ENCODE measurements at places on chromosomes 2 and 18. TPM values are rescaled to one million over a fixed set of nuclear protein-coding genes. Genes with fewer than 3 reads are reported as not detected.

DNA sequence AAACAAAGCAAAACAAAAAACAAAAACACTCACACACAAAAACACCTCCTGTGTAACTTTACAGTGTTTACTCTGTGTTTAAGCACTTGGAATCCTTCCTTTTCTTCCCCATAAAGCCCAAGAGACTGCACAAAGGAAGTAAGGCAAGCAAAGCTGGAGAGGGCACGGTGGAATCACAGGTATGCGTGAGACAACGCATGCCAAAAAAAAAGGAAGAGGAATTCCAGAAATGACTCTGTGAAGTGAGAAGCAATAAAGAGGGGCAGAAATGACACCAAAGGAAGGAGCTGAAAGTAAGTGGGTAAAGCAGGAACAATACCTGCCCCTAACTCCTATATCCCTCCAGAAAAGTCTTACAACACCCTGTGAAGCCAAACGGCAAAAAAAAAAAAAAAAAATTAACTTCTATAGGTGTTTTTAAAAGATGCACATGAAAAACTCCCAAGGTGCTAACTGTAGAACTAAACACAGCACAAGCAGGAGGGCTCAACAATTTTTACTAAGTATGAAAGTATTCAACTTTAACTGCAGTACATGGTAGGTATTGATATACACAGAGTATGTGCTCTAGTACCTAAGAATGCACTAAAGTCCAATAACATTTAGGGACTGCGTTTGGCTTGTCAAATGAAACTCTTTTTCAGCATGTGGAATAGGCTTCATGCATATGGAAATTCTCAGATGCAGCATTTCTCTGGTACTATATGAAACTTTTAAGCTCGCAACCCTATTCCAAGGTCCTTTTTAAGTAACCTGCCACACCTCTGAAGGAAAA lies 9.1 kb downstream of the RND3 start:
- peak; percentile 22 for DNase-seq

GRCh38 chr2:172080641-172081220 lies 4.6 kb upstream of the DLX1 start:
- DNase-seq = no peak

DNA sequence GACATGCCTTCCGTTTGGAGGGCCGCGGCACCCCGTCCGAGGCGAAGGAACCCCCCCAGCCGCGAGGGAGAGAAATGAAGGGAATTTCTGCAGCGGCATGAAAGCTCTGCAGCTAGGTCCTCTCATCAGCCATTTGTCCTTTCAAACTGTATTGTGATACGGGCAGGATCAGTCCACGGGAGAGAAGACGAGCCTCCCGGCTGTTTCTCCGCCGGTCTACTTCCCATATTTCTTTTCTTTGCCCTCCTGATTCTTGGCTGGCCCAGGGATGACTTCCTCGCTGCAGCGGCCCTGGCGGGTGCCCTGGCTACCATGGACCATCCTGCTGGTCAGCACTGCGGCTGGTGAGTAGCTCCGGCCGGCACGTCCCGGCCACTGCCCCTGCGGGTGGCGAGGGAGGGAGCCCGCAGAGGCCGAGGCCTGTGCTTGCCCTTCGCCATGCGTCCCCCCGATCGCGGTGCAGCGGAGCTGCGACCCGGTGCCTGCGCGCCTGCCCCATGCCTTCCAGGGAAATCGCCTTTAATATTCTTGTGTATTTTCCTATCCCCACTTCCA lies 1.2 kb downstream of the BMPR2 start:
- DNase-seq = peak; percentile 18

GRCh38 chr2:180652794-180653193 lies 327.6 kb upstream of the UBE2E3 start:
- no peak for DNase-seq

- DNase-seq = no peak
Measured at GRCh38 chr2:233178994-233179847, 72.3 kb upstream of the ATG16L1 start.

DNA sequence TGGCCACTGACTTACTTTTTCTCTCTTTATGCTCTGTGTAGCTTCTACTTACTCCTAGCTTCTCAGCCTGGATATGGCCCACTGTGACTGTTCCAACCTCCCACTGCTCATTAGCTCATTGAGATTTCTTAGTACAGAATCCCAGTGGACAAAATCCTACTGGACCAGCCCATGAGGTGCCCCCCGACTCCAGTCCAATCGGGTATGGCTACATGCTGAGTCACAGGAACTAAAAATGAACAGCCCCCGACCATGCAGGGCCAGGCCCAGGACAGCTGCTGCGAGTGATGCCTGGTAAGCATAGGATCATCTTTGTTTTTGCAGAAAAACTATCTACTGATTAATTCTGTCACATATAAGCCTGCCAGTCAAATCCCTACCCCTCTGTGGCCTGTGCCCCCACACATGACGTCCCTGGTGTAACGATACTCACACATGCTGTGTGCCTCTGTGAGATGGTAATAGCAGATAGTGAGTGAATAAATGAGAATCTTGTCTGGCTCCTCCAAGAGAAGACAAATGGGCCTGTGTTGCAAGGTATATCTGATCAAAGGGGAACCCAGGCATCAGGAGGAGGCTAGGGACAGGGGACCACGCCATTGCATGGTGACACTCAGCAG lies 85.9 kb upstream of the KLF7 start:
- no peak for DNase-seq

- DNase-seq = no peak
Measured at GRCh38 chr2:46874236-46874929, 41.2 kb downstream of the MCFD2 start.

DNA sequence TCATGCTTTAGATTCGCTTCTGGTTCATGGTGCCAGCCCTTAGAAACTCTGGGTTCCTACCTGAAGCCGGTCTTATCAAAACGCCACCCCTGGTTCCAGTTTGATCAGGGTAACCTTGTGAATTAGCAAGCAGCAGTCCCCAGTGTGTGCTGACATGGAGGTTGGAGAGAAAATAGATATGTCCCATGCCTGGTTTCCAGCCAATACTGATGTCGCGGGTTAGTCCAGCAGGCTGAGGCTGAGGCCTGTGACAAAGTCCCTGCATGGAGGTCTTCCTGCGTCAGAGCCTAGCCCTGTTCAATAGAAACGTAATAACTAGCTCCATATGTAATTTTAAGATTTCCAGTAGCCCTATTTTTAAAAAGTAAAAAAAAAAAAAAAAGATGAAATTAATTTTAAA lies 28.2 kb downstream of the LPIN1 start:
- no peak for DNase-seq

GRCh38 chr2:1129982-1130381 lies 179.3 kb downstream of the SNTG2 start:
- no peak for DNase-seq

DNA sequence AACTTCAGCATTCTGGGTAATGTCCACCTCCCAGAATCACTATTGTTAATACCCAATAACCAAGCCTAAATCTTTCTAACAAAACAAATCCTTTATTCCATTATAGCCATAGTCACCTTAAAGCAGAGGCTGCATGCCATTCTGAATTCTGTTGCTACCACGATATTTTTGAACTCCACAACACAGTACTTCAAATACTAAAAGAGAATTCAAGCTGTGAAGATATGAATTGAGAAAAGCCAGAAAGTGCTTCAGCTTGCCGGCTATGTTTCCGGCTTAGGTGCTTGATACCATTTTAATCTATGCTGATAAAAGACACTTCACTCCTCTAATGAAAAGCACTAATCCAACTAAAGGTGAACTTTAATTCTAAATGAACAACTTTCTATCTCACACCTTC lies 41.3 kb downstream of the GAREM1 start:
- DNase-seq = no peak

DNA sequence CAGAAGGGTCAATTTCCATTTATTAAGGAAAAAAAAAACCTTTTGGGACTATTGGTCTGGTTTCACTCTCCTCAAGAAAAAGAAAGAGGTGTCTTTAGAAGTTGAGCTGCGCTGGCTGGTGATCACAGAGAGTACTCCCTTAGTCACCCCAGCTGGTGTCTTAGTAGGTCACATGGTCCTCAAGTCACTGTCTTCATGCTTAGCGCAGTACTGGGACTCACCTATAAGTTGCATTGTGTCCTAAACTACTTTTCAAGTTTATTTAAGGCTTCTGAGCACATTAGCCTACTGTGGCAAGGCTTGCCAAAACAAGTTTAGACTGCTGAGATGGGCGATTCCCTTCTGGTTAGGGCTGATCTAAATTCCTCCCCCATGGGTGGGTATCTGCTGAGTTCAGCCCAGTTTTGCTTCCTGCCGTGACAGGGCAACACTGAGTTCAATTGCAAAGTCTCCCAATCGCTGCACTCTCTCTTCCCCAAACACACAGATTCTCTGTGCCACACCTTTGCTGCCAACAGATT lies 824.9 kb upstream of the CRIM1 start:
- DNase-seq = no peak

DNA sequence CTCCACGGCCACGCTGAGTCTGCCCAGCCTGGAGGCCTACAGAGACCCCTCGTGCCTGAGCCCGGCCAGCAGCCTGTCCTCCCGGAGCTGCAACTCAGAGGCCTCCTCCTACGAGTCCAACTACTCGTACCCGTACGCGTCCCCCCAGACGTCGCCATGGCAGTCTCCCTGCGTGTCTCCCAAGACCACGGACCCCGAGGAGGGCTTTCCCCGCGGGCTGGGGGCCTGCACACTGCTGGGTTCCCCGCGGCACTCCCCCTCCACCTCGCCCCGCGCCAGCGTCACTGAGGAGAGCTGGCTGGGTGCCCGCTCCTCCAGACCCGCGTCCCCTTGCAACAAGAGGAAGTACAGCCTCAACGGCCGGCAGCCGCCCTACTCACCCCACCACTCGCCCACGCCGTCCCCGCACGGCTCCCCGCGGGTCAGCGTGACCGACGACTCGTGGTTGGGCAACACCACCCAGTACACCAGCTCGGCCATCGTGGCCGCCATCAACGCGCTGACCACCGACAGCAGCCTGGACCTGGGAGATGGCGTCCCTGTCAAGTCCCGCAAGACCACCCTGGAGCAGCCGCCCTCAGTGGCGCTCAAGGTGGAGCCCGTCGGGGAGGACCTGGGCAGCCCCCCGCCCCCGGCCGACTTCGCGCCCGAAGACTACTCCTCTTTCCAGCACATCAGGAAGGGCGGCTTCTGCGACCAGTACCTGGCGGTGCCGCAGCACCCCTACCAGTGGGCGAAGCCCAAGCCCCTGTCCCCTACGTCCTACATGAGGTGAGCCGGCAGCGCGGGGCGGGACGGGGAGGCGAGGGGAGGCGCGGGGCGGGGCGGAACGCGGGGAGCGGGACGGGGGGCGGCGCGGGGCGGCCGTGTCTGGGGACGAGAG lies 15.2 kb downstream of the NFATC1 start:
- DNase-seq = no peak

GRCh38 chr2:23206650-23207049 lies 178.3 kb upstream of the KLHL29 start:
- no peak for DNase-seq

DNA sequence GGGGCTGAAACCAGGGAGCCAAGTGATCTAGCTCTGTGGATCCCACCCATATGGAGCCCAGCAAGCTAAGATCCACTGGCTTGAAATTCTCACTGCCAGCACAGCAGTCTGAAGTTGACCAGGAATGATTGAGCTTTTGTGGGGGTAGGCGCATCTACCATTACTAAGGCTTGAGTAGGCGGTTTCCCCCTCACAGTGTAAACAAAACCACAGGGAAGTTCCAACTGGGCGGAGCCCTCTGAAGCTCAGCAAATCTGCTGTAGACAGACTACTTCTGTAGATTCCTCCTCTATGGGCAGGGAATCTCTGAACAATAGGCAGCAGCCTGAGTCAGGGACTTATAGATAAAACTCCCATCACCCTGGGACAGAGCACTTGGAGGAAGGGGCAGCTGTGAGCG lies 96.7 kb downstream of the CCDC148 start:
- peak; percentile 77 for DNase-seq

GRCh38 chr2:128091726-128092080 lies 703 bp downstream of the UGGT1 start:
- DNase-seq = no peak

GRCh38 chr2:109511168-109511567 lies 102.6 kb downstream of the SEPTIN10 start:
- no peak for DNase-seq

GRCh38 chr2:174330945-174331594 lies 3.7 kb upstream of the SP9 start:
- no peak for DNase-seq

DNA sequence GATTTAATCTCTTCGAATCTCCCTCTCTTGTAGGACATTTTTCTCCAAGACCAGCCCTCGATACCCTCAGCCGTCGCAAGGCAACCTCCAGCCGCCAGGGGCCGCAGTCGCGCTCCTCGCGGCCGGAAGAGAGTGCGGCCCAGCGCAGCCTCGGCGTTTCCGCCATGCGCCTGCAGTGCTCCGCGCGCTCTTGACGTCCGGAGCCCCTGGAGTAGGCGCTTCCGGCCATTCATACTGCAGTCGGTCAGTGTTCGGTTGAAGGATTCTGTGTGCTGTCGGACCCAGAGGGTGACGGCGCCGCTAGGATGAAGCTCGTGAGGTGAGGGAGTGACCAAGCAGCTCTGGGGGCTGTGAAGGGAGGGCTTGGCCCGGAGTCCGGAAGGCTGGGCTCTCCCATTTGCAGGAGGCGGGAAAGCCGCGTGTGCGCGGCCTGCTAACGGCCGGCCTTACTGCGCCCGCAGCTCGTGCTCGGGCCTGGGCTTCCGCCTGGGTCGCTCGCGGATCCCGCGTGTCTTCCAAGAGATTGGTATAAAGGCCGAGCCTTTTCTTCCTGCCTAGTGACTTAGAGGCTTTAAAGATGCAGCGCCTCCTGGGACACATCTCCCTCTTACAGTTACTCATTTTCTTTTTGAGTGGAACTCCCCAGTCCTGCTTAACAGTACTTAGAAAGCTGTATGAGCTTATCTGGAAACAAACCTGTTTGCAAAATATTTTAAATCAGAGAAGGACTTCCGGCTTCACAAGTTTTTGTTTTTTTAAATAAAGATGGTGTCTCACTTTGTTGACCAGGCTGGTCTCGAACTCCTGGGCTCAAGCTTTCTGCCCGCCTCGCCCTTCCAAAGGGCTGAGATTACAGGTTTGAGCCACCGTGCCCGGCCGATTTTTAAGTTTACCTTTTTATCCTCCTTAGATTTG lies at the start of gene SNRPD1:
SNRPD1 (plus strand) TSS at position 190 of the 915 bp plus-strand sequence; CDS start at position 306, 116 bp downstream.
- peak; percentile 93 for DNase-seq

DNA sequence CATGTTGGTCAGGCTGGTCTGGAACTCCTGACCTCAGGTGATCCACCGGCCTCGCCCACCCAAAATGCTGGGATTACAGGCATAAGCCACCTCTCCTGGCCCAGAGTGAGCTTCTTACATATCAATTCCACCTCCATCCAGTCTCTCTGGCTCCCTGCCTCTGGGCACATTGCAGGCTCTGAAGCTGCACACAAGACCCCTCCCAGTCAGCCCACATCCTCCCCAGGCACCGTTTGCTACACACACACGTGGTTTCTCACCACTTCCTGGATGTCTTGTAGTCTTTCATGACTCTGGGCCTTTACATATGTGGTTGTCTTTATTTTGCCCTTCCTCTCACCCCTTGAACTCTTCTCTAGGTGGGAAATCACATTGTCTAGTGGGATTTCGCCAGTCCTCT lies 64.0 kb upstream of the CABLES1 start:
- DNase-seq = peak; percentile 54

FEV gene
- total RNA-seq = not detected

DOK6 gene
- total RNA-seq = 0.06 TPM

GPR75 gene
- 2.8 TPM for total RNA-seq

C2orf66 gene
- not detected for total RNA-seq

DSC1 gene
- not detected for total RNA-seq

REG3G gene
- not detected for total RNA-seq

GALNT14 gene
- total RNA-seq = 32.3 TPM

GALNT13 gene
- not detected for total RNA-seq

FBXO41 gene
- 1.3 TPM for total RNA-seq

SAG gene
- not detected for total RNA-seq

KIF1A gene
- 16.2 TPM for total RNA-seq

DNAJC5G gene
- not detected for total RNA-seq

PROM2 gene
- total RNA-seq = not detected

ANKRD62 gene
- not detected for total RNA-seq
